ENCODE measurements at places on chromosomes 6 and 20.
A peak's percentile ranks its signal among the peaks of the same experiment; 100 is the strongest.

GRCh38 chr6:87700397-87701343, 1.4 kb downstream of the AKIRIN2 start:
- DNase-seq, result peak; percentile 81

GRCh38 chr20:34367155-34367554, 4.1 kb downstream of the ITCH start:
- no peak for DNase-seq

GRCh38 chr20:15814911-15815310, 758.3 kb downstream of the KIF16B start:
- no peak for DNase-seq

DNA sequence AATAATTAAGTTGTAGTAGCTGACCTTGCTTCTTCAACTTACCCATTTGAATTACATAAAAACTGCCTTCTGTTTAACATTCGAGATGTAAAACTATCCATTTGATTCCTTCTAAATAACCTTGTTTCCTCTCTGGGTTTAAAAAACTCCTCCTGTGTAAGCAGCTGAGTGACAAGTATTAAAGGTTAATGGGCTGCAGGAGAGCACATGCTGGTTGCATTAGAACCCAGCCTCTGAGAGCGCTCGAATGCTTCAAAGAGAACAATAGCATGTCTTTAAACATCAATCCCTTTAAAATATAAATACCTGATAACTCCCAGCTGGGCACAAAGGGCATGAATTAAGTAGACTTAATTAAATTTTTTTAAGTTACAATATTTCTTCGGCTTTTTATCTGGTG, 215.8 kb downstream of the EYA4 start:
- DNase-seq, result no peak

- DNase-seq, result no peak
Measured at GRCh38 chr6:112983713-112984261, 636.7 kb downstream of the RFPL4B start.
